ENCODE measurements at places on chromosomes 2 and 18. TPM values are rescaled to one million over a fixed set of nuclear protein-coding genes. Genes with fewer than 3 reads are reported as not detected.

GRCh38 chr2:72846171-72847095 is 20.6 kb upstream of the EXOC6B start:
- H3K4me3 ChIP-seq: no peak overlapping the region
- DNase-seq: no peak
- peaks cover 3% of the 10 kb centered on the region for H3K27me3 ChIP-seq
- H3K36me3 ChIP-seq: no peaks in the 10 kb centered on the region

DNA sequence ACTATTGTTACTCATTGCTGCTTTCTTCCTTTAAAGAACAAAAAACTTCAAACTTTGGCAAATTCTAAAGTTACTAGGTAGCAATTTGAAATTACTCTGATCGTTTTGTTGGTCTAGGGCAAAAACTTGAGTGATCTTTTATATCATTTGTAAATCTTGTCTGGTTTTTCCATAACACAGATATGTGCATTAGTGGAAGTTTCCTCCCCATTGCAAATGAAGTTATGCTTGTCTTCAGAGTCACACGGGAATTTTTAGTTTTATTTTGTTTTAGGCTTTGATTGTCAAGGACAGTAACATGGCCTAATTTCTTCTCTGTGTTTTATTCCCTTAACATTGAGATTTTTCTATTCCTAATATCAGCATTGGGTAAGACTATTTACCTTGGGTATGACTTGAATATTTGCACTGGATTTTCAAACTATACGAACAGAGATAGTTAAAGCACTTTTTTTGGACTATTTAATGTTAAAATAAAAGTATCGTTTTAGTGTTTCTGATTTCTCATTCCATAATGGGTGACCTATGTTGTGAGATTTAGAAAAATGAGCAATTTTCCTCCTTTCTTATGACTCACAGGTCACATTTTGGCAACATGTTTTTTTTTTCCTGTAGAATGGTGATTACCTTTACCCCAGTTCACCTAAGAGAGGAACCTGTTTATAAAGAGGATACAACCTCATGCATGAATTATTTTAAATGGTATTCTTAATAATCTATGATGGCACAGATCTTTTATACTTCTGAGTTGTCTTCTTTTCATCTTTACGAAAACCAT is 65.0 kb downstream of the BABAM2 start:
- H3K27me3 ChIP-seq: no peaks in the 10 kb centered on the region
- H3K4me1 ChIP-seq: peaks cover 37% of the 10 kb centered on the region
- peak overlapping the region; percentile 47 for H3K27ac ChIP-seq
- H3K36me3 ChIP-seq: no peaks in the 10 kb centered on the region
- no peak for DNase-seq

GRCh38 chr2:233967164-233967563 is 50.0 kb downstream of the TRPM8 start:
- no peak overlapping the region for H3K4me3 ChIP-seq
- H3K27me3 ChIP-seq: no peaks in the 10 kb centered on the region
- DNase-seq: no peak
- no peaks in the 10 kb centered on the region for H3K36me3 ChIP-seq
- no peaks in the 10 kb centered on the region for H3K4me1 ChIP-seq
- H3K27ac ChIP-seq: no peak overlapping the region

DNA sequence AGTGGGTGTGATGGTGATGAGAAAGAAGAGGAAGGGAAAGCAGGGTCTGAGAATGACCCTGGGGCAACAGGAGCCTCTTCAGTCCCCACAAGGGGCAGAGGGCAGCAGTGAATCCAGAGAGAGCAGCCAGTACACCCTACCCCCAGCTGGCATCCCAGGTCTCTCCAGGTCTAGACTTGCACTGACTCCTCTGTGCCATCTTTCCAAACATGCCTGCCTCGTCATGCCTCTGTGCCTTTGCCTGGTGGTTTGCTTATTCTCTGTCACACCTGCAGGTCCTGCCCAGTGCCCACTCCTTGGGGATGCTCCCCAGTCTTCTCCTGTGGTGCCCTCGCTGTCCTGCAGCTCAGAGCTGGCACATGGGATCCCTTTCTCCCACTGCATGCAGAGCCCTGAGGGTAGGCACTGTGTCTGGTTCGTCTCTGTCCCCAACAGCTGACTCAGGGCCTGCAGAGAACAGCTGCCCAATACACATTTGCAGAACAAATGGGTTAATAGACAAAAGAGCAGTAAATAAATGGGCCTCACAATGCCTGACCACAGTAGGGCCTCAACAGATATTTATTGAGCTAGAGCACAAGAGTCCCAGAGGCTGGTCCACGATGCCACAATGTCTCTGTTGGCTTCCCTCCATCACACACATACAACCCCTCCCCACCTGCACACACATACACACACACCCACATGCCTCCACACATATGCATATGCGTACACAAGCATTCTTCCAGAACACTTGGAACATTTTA is 89.8 kb downstream of the HS1BP3 start:
- no peak overlapping the region for H3K27ac ChIP-seq
- H3K4me1 ChIP-seq: peaks cover 8% of the 10 kb centered on the region
- no peak for DNase-seq
- no peaks in the 10 kb centered on the region for H3K36me3 ChIP-seq
- H3K4me3 ChIP-seq: no peak overlapping the region
- no peaks in the 10 kb centered on the region for H3K27me3 ChIP-seq

DNA sequence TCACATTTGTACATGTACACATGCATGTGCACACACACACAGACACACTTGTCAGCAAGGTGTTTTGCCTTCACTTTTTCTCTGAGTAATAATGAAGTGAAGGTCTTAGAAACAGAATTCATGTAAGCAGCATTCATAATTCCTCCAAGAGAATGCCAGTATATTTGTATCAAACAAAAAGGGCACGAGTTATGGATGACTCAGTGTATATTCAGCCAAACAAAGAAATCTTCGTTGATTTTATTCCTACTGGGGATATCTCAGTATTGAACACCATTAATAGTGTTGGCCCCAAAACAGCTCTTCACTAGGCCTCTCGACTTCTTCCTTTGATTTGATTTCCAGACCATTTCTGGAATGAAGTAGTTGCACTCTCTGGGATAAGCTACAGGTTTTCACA is 125.3 kb downstream of the PIK3C3 start:
- no peak overlapping the region for H3K27ac ChIP-seq
- no peaks in the 10 kb centered on the region for H3K4me1 ChIP-seq
- peaks cover 63% of the 10 kb centered on the region for H3K36me3 ChIP-seq
- no peak for DNase-seq
- H3K4me3 ChIP-seq: no peak overlapping the region

DNA sequence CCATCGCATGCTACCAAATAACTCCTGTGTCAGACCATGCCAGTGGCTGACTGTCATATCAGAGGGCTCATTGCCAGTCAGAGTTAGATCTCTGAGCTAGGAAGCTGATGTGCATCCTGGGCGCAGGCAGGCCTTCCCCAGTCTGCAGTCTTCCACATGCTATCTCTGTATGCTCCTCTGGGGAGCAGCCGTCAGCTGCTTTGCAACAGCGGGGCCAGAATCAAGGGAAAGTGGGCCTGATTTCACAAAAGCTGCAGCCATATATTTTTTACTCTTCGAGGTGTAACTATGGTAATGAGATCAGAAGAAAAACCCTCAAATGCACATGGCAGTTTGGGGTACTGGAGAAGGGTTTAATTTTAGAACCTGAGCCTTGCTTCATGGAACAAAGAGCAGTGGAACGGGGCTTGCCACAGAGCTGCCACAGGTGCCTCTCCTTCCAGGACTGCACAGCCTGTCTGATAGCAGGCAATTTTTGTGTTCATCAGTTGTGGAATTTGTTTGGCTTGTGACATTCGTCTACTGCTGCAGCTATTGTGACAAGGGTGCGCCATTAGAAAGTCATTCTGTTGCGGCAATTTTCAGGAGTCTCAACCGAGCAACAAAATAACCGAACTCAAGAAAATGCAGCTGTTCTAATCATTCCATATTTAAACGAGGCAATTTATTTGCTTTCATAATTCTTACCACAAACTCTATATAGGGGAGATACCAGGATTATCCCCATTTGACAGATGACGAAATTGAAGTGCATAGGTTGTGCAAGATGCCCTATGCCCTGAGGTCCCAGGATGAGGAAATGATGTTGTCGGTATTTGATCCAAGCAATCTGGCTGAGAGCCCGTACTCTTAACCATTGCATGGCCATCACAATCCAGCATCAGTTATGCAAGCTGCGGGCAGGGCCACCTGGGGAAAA is 109.6 kb upstream of the CYRIA start:
- no peak for DNase-seq
- no peaks in the 10 kb centered on the region for H3K27me3 ChIP-seq
- no peaks in the 10 kb centered on the region for H3K36me3 ChIP-seq
- H3K4me3 ChIP-seq: no peak overlapping the region
- H3K27ac ChIP-seq: no peak overlapping the region

DNA sequence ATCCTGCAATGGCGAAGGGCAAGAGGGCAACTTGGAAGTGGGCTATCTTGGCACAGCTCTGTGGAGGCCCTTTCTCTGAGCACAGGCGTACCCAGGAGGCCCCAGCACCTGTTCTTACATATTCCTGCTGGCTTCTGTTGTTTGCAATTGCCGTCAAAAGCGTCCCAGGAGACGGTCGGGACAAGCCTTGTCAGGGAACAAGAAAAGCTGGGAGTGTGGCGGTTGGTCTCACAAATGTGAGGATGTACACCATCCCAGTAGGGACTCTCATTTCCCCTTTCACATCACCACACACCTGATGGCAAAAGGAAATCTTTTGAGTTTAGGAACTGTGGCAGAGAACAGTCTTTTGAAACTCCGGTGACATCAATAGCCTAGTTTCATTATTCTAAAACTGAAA is 94.7 kb upstream of the EFEMP1 start:
- DNase-seq: no peak
- H3K4me1 ChIP-seq: no peaks in the 10 kb centered on the region
- H3K36me3 ChIP-seq: no peaks in the 10 kb centered on the region
- no peak overlapping the region for H3K4me3 ChIP-seq
- no peaks in the 10 kb centered on the region for H3K27me3 ChIP-seq
- H3K27ac ChIP-seq: no peak overlapping the region

DNA sequence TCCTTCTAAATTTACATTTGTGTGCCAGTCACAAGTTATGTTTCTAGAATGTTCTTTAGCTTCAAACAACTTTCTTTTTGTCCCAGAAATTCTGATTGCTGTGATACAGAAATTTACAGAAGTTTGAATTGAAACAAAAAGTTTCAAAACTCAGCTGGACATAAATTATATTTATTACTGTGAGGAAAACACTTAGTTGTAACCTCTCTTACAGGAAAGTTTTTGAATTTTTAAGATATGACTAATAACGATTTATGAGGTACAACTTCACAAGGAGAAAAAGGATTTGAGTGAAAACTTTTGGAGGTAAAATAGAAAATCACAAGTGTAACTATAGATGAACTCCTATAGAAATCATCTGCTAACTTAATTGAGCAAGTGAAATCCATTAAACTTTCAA is 205.3 kb downstream of the TMEM247 start:
- no peaks in the 10 kb centered on the region for H3K36me3 ChIP-seq
- H3K4me3 ChIP-seq: no peak overlapping the region
- no peaks in the 10 kb centered on the region for H3K4me1 ChIP-seq
- no peaks in the 10 kb centered on the region for H3K27me3 ChIP-seq

DNA sequence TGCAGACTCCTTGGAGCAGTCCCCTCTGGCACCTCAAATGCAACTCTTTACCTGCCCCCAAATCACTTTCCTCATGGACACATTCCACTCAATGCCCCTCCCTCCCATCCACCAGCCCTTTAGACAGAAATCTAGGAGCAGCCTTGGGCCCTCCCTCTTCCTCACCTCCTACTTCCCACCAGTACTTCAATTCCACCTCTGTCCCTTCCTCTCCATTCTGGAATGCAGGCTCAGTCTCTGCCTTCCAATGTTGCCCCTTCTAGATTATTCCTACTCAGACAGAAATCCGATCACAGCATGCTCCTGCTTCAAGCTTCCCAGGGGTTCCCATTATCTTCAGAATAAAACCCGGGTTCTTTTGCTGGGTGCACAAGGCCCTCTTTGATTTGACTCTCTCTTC is 62.1 kb downstream of the MTHFD2 start:
- H3K27ac ChIP-seq: no peak overlapping the region
- H3K4me1 ChIP-seq: no peaks in the 10 kb centered on the region
- H3K4me3 ChIP-seq: no peak overlapping the region
- no peaks in the 10 kb centered on the region for H3K27me3 ChIP-seq
- no peak for DNase-seq

DNA sequence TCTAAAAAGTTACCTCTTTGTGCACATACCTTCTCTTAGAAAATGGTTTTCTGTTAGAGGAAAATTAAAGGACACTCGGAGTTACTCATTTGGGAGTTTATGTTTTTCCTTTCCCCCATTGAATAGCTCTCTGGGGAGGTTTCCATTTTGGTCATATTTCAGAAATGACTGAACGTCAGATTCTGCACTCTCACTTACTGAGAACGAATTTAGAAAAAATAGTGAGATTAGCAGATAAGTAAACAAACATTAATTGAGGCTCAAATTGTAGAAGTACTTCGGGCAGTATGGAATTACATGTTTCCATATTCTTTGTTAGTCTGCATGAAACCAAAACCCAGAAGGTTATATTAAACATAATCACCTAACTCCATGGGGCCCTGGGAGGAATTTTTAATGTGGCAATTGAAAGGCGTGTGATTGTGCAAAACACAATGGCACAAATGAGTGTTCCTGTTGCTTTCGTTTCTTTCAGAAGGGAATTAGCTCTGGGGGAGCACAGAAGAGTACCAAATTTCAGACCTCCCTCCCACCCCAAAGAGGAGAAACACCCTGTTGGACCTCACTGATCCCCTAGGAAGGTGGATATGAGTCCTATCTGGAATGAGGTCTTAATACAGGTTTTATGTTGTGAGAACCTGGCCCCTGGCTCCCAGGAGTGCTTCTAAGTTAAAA is 212.3 kb downstream of the BCL2 start:
- H3K27ac ChIP-seq: no peak overlapping the region
- DNase-seq: no peak
- H3K4me1 ChIP-seq: peaks cover 14% of the 10 kb centered on the region
- no peak overlapping the region for H3K4me3 ChIP-seq
- no peaks in the 10 kb centered on the region for H3K36me3 ChIP-seq
- no peaks in the 10 kb centered on the region for H3K27me3 ChIP-seq

DNA sequence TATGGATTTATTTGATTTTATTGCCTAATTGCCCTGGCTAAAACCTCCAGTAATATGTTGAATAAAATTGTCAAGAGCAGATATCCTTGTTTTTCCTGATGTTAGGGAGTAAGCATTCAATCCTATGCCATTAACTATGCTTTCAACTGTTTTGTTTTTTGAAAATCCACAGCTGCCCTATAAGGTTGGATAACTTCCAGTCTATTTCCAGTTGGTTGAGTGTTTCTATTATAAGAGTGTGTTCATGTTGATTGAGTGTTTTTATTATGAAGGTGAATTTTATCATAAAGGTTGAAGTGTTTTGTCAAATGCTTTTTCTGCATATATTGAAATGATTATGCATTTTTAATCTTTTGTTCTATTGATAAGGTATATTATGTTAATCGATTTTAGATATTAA is 149.9 kb upstream of the SCN7A start:
- H3K27me3 ChIP-seq: no peaks in the 10 kb centered on the region
- DNase-seq: no peak
- H3K27ac ChIP-seq: no peak overlapping the region
- no peaks in the 10 kb centered on the region for H3K4me1 ChIP-seq
- H3K36me3 ChIP-seq: no peaks in the 10 kb centered on the region

GRCh38 chr2:162261032-162261945 is 18.0 kb upstream of the FAP start:
- peak; percentile 76 for DNase-seq
- H3K4me3 ChIP-seq: no peak overlapping the region
- H3K27me3 ChIP-seq: no peaks in the 10 kb centered on the region

GRCh38 chr2:3356799-3357198 is 20.8 kb downstream of the EIPR1 start:
- no peaks in the 10 kb centered on the region for H3K27me3 ChIP-seq
- DNase-seq: no peak
- H3K27ac ChIP-seq: no peak overlapping the region
- no peaks in the 10 kb centered on the region for H3K4me1 ChIP-seq

Gene TTC31
- total RNA-seq: 23.4 TPM

Gene PRSS56
- total RNA-seq: not detected

Gene MARCHF4
- not detected for total RNA-seq

All from sigmoid colon (tissue), 7 donors.